ENCODE measurements at places on chromosomes 5 and 9.

GRCh38 chr5:63262185-63262981, 683.8 kb downstream of the LRRC70 start:
- DNase-seq, result no peak

GRCh38 chr5:115321309-115321708, 24.9 kb upstream of the CCDC112 start:
- no peak for DNase-seq

DNA sequence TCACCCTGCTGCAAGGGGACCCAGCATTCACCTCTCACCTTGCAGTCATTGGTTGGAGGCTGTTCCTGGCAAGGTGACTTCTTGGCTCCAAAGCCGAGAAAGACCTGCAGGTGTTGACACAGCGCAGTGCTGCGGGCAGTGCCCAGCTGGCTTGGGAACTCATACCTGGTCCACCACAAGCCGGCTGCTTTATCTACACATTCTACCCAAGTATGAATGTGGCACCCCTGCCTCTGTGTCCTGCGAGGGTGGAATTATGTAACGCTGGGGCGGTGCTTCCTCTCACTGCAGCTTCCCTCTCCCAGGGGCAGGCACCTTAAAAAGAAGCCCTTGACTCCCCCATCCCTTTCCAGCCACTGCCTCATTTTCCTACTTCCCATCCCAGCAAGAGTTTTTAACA, 2.5 kb upstream of the ZMYND19 start:
- no peak for DNase-seq

DNA sequence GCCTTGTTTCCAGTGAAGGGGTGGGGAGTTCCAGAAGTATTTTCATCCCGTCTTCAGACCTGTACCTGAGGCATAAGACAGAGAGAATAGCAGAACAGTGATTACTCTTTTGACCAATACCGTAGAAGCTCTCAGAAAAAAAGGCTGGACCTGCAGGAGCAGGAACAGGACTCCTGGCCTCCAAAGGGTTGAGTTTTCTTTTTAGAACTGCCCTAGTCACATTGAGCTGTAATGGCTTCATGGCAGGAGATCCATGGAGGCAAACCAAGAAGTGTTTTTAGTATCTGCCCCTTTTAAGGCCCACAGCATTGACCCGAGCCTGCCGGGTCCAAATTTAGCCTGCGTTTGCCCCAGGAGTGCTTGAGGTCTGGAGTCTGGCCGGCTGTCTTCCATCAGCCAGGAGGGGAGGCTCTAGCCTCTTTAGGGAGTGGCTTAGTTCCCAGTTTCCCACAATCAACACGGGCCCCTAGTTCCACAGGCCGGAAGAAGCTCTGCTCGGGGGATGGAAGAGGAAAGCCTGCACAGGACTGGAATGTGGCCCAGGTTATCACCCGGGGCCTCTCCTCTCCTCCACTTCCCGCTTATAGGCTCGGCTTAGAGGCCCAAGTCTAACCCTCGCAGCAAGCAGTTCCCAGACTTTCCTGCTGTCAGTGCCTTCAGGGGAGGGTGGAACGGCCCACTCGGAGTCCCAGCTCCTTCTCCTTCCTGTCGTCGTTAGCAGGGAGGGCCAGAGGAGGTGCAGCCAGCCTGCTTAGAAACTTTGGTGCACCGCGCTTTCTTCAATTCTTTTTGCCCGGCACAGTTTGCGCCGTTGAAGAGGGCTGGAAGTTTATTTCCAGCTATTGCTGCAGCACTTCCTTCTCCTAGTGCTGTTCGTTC, 80.7 kb downstream of the C9orf152 start:
- no peak for DNase-seq

- DNase-seq, result no peak
Measured at GRCh38 chr5:10451137-10451824, 9.6 kb downstream of the ROPN1L start.

- no peak for DNase-seq
Measured at GRCh38 chr5:116225281-116225922, 140.6 kb downstream of the COMMD10 start.

GRCh38 chr5:111950660-111951059, 193.7 kb upstream of the NREP start:
- no peak for DNase-seq

GRCh38 chr5:170860818-170861666, 776 bp upstream of the RANBP17 start:
- DNase-seq, result no peak

DNA sequence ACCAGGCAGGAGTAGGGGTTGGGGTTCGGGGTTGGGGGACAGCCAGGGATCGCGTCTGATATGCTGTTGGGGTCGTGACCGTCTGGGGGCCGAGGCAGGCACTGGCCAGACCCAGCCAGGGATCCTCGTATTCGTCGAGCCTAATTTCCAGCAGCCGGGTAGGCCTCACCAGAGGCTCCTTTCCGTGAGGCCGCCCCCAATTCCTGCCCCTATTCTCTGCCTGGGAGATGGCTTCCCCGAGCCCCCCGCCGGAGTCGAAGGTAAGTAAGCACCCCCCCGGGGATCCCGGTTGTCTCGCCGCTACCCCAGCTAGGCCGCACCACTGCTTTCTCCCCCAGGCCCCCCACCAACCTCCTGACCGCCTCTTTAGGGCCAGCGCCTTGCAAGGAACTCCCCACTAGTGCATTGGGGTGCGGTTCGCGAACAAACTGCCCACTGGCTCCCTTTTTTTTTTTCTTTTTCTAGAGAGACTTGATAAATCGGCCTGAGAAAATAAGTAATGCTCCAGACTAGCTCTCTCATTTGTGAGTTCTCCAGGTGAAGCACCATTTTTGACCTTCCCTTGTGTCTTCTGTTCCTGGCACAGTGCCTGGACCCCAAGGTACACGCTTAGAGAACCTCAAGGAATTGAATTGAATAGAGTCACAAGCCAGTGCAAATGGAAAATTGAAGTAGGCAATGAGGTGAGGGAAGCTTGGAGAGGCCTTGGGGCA, 435 bp downstream of the ZNF189 start:
- DNase-seq, result no peak

- no peak for DNase-seq
Measured at GRCh38 chr5:92163906-92164305, 780.8 kb upstream of the ARRDC3 start.

DNA sequence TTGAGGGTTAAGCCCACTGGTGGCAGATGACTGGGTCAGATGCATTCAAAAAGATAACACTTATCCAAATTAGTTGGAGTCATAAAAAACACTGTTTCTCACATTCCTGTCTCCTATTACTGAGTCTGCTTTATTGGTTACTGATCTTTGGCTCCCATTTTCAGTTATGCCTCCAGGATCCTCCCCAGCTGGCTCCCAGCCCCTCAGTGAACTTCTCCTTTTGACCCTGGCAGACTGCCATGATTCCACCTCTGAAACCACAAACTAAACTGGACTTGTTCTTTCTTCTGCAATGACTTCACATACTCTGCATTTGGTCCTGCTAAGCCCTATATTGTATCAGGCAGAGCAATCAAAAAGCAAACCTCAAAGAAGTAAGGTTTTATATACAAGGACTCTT, 860.8 kb upstream of the DMAC1 start:
- no peak for DNase-seq

DNA sequence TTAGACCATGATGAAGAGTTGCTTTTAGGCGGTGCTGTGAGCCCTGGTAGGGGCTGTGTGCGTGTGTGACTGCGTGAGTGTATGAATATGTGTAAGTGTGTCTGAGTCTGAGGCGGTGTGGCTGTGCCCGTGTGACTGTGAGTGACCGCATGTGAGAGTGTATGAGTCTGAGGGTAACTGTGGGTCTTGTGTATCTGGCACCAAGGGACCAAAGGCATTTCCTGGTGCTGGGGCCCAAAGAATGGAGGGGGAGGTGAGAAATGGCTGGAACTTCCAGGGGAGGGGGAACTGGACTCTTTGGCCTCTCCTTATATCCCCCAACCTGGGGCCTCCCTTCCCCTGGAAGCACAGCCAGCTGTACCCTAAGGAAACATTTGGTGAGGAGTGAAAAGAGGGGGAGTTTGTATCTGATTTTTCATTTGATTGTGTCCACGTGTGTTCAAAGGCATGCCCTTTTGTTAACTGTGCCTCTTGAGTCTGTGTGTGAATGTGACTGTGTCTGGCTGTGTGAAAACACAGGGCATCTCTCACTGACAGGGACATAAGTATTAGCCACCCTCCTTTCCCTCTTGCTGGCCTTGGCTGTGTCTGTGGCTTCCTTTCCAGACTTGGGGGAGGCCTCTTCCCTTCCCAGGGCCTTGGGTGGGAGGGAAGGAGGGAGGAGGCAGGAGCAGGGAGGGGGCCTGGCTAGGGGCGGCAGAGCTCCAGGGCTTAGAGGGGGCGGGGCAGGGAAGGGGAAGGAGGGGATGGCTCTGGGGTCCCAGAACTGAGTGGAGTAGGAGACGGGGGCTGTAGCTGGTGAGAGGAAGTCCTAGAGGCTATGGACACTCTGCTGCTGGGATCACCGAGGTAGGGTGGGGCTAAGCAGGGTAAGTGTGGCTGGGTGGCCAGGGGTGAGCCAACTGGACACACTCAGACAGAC, 1.4 kb downstream of the IL11RA start:
- no peak for DNase-seq

- no peak for DNase-seq
Measured at GRCh38 chr9:127004946-127005769, 90.6 kb downstream of the RALGPS1 start.

DNA sequence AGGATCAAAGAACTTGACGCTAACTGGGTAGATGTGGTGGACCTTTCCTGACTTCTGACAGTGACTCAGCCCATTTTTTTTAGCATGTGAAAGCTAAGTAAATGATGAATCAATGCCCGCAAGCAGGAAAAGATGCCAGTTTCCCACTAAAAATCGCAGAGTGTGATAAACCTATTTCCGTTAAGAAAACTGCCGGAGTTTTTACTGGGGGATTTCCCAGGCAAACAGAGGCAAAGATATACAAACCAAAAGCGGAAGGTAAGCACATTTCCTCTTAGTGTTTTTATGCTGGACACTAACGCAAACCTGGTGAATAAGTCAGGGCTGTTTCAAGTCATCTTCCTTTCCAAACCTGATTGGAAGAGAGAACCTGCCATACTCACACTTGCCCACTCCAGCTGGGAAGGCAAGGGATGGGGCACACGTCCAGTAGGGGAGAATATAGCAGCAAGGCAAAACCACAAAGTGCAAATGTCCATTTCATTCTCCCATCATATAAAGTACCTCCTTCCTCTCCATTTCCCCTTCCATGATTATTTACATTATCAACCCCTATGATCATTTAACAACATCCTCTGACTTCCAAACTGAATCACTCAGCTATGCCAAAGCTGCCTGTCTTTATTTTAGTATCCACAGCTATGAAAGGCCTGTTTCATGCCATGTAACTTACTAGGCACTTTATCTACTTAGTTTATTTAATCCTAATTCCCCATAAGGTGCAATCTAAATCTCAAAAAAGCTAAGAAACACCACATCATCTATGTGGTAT, 349.7 kb upstream of the RFX3 start:
- DNase-seq, result no peak

GRCh38 chr9:2257248-2257929, 242.2 kb downstream of the SMARCA2 start:
- DNase-seq, result no peak

DNA sequence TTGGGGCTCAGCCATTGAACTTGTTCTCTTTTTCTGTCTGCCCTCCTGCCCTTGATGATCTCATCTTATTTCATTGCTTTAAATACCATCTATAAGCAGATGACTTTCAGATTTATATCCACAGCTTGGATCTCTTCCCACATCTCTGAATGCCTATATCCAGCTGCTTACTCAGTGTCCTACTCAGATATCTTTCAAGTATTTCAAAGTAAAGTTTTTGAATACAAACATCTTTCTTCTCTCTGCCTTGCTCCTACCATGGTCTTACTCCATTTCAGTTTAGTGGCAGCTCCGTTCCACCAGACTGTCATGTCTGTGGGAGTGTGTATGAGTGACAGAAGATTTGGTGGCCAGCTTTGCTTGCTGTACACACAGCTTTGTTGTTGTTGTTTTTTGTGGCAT, 59.7 kb downstream of the ERBIN start:
- DNase-seq, result no peak

- no peak for DNase-seq
Measured at GRCh38 chr5:81156732-81157131, 76.4 kb upstream of the CKMT2 start.

- no peak for DNase-seq
Measured at GRCh38 chr5:39440958-39441624, 16.3 kb upstream of the DAB2 start.

DNA sequence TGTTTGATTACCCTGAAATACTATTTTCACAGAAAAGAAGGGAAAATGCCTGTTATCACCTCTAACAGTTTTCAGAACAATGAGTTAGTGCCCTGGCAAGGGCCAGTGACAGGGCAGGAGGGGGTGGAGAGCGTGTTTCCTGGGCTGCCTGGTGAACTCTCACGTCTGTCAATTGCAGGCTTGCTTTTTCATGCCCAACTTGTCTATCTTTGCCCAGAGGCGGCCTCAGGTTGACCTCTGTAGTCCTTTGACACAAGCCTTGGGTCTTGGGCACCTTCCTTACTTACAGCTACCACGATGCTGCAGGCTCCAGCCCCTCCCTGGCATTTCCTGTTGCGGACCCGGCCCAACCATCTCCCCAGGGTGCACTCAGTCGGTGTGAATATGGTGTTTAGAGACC, 2.2 kb upstream of the CEL start:
- no peak for DNase-seq

- no peak for DNase-seq
Measured at GRCh38 chr5:107687937-107688336, 17.2 kb upstream of the EFNA5 start.

GRCh38 chr5:150561192-150561512, 53.2 kb downstream of the NDST1 start:
- DNase-seq, result no peak

- no peak for DNase-seq
Measured at GRCh38 chr5:96440185-96440538, 7.1 kb upstream of the PCSK1 start.

GRCh38 chr9:21267485-21268346, 27.9 kb upstream of the IFNA14 start:
- no peak for DNase-seq

GRCh38 chr5:90390928-90391327, 18.6 kb downstream of the CETN3 start:
- DNase-seq, result no peak

Data from cerebellar nuclear complex (tissue), 1 donor.